Femur (tissue), 1 donor: ENCODE measurements at places on chromosomes 6 and 20.

- DNase-seq: no peak
Observed at GRCh38 chr6:92887871-92888270, 531.5 kb downstream of the EPHA7 start.

DNA sequence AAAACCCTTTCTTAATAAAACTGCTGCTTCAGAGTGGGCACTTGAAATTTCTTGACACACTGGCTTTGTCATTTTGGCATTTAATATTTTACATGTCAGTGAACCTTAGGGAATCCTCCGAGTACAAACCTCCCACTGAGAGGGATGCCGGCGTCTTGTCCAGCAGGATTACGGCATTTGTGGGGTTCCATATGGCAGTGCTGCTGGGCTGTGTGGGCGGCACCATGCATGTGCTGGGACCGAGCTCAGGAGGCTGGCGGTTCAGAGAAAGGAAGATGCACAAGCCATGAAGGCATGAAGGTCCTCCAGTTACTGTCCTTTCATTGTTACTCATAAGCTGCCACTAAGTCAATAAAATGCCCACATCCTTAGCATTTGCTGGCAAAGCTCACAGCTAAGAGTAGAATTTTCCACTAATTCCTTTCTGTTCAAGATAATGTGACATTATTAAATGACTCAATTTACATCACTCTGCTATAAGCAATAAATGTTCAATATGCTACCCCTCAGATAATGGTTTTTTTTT lies 61.4 kb downstream of the LY86 start:
- DNase-seq: no peak

GRCh38 chr20:19205981-19206396 lies 6.5 kb upstream of the SLC24A3 start:
- peak; percentile 68 for DNase-seq

GRCh38 chr6:55142610-55143009 lies 31.7 kb upstream of the HCRTR2 start:
- no peak for DNase-seq

DNA sequence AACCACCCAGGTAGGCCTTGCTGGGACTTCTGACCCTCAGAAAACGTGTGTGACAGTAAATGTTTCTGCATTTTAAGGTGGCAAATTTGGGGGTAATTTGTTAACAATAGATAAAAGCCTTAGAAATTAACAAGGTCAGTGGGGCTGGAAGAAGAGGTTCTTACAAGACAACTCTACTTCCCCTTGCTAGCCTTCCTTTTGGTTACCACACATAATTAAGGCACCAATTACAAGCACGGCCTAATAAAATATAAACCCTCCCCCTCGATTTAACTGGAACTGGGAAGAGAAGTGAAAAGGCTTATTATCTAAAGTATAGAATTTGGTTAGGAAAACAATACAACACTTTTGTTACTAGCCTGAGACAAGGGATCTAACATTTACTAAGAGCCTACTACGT lies 38.8 kb downstream of the ELOVL5 start:
- no peak for DNase-seq
